ENCODE measurements at places on chromosomes 4 and X. TPM values are rescaled to one million over a fixed set of nuclear protein-coding genes. Genes with fewer than 3 reads are reported as not detected.

The DMD gene
- 3.9 TPM for total RNA-seq

The HELT gene
- total RNA-seq = not detected

DNA sequence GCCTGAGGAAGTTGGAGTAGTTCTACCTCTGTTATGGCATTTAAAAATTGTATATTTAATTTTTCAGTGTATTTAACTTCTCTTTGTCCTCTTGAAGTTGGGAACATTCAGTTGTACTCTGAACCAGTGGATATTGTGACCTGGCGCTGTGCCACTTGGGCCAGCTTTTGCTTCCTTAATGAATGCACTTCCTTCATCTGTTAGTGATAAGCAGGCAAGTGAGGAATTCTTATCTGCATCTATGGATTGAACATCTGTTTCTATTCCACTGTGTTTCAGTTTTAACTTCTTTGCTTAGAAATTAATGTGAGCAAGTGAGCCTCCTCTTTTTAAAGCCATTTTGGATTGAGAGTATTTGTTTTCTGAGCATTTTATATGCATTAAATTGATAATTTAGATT is 128.3 kb downstream of the UCHL1 start:
- DNase-seq = no peak

DNA sequence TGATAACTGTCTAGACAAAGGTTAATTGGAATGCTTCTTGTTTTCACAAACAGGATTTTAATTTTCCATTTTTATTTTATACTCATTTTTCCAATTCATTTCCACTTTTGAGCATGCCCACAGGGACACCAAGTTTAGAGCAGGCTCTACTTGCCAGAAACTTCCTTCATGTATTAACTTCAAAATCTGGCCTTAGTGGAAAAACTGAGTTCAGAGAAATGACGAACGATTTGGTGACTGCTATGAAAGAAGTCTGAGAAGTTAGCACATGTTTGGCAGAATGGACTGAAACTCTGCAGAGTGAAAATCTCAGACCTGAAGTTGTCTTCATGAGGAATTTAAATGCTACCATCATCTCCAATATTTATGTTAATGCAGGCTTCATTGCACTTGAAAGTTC is 214.1 kb downstream of the THOC2 start:
- no peak for DNase-seq

GRCh38 chrX:130084631-130085237 is 25.6 kb downstream of the ELF4 start:
- DNase-seq = no peak

DNA sequence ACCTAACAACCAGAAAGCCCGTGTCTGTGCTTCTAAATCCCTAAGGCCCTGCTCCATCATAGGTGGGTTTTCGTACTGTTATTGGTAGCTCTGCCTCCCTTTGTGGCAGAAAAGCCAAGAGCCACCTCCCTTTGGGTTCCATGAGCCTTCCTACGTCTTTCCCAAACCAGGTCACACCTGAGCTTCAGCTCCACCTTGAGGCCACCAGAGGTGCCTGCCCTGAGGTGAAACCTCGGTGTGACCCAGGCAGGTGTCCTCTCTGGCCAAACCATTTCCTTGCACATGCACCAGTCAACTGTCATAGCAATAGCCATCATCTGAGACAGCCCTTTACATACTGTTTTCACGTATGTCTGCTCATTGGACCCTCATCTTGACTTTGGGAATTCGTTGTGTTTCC is 188.0 kb upstream of the RBPJ start:
- no peak for DNase-seq

Data from NCI-H460 (cell line).